ENCODE measurements at places on chromosomes 6 and 20. TPM values are rescaled to one million over a fixed set of nuclear protein-coding genes. Genes with fewer than 3 reads are reported as not detected.
A peak's percentile ranks its signal among the peaks of the same experiment; 100 is the strongest.

DNA sequence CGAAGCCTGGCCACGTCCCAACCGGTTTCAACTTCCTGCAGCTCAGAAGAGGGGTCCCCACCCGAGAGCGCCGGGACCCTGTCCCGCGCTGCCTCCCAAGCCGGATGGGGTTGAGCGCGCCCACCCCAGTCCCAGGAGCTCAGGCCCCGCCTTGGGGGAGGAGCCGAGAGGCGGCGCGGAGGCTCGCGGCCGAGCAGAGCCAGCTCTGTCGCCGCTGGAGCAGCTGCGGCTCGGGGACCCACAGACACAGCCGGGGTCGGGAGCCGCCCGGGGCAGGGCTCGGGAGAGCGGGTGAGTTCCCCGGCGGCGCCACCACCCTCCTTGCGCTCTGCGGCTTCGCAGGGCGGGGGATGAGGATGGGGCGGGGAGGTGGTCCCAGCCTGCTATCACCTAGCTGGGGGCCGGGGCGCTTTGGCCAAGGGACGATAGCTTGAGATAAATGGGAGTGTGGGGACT lies at the start of gene PPP1R16B:
PPP1R16B (plus strand) TSS at position 196 of the 456 bp plus-strand sequence. CDS start 30,229 bp downstream, outside the sequence.
- peaks cover 43% of the 10 kb centered on the region for H3K27me3 ChIP-seq
- H3K36me3 ChIP-seq = no peaks in the 10 kb centered on the region
- H3K4me3 ChIP-seq = peak within 1 kb of the TSS; percentile 54
- no peaks in the 10 kb centered on the region for H3K4me1 ChIP-seq
- H3K27ac ChIP-seq = no peak within 1 kb of the TSS
- no peak for DNase-seq

DNA sequence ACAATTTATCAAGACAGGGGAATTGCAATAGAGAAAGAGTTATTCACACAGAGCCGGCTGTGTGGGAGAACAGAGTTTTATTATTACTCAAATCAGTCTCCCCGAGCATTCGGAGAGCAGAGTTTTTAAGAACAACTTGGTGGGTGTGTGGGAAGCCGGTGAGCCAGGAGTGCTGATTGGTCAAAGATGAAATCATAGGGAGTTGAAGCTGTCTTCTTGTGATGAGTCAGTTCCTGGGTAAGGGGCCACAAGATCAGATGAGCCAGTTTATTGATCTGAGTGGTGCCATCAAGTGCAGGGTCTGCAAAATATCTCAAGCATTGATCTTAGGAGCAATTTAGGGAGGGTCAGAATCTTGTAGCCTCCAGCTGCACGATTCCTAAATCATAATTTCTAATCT lies 50.0 kb upstream of the ECI2 start:
- no peaks in the 10 kb centered on the region for H3K36me3 ChIP-seq

Gene PRKN
- 2.9 TPM for total RNA-seq

DNA sequence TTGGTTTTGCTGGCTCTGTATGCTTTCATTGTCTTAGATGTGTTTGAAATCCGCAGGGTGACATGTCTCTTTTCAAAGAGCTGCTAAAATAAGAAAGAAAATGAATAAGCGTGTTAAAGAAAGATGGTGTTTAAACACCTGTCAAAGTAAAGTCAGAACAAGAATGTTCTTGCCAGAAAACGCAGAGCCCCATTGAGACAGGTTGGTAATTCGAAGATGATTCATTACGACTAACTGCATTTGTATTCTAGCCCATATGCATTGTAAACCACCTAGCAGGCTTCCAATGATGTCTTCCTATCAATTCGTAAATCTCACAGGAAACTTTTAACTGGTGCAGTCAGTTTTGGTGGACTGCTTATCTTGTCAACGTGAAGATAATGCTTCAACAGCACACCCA lies 16.8 kb downstream of the PHACTR2 start:
- H3K4me3 ChIP-seq = no peak overlapping the region
- H3K27ac ChIP-seq = no peak overlapping the region
- no peaks in the 10 kb centered on the region for H3K36me3 ChIP-seq
- DNase-seq = no peak
- no peaks in the 10 kb centered on the region for H3K27me3 ChIP-seq

DNA sequence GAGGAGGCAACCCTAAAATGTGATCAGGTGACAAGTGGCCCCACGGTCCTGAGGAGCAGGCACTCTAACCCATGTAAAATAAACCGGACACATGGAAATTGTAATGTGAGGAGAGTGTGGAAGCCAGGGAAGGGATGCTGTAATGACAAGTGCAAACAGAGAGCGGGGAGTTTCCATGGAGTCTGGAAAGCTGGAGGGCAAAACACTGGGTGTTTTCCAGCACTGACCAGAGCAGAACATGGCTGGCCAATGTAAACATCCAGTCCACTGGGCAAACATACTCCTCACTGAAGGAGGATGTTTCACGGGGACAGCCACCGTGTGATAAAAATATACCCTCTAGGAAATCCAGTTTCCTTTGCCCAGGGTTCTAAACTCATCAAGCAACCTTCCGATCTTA lies 219.0 kb upstream of the JARID2 start:
- DNase-seq = peak; percentile 91
- no peaks in the 10 kb centered on the region for H3K27me3 ChIP-seq
- no peaks in the 10 kb centered on the region for H3K4me1 ChIP-seq
- no peak overlapping the region for H3K4me3 ChIP-seq
- H3K27ac ChIP-seq = no peak overlapping the region

- no peak for DNase-seq
- H3K27me3 ChIP-seq = no peaks in the 10 kb centered on the region
- no peak overlapping the region for H3K27ac ChIP-seq
- no peaks in the 10 kb centered on the region for H3K36me3 ChIP-seq
- H3K4me3 ChIP-seq = no peak overlapping the region
- H3K4me1 ChIP-seq = no peaks in the 10 kb centered on the region
These were observed 21.8 kb upstream of the PKHD1 start for GRCh38 chr6:52109171-52109571.

Gene CDSN
- not detected for total RNA-seq

Gene IP6K3
- total RNA-seq = under 0.01 TPM

Gene RGL2
- total RNA-seq = 35.5 TPM

- no peak overlapping the region for H3K4me3 ChIP-seq
- no peaks in the 10 kb centered on the region for H3K27me3 ChIP-seq
- no peak for DNase-seq
- no peaks in the 10 kb centered on the region for H3K36me3 ChIP-seq
- H3K4me1 ChIP-seq = peaks cover 2% of the 10 kb centered on the region
- no peak overlapping the region for H3K27ac ChIP-seq
These were observed 61.0 kb downstream of the VGLL2 start for GRCh38 chr6:117326396-117326795.

Gene LPA
- total RNA-seq = not detected

GRCh38 chr6:35310265-35310831 lies 12.7 kb downstream of the DEF6 start:
- no peaks in the 10 kb centered on the region for H3K36me3 ChIP-seq
- peak; percentile 32 for DNase-seq
- H3K27me3 ChIP-seq = peaks cover 7% of the 10 kb centered on the region
- no peak overlapping the region for H3K4me3 ChIP-seq
- no peaks in the 10 kb centered on the region for H3K4me1 ChIP-seq

DNA sequence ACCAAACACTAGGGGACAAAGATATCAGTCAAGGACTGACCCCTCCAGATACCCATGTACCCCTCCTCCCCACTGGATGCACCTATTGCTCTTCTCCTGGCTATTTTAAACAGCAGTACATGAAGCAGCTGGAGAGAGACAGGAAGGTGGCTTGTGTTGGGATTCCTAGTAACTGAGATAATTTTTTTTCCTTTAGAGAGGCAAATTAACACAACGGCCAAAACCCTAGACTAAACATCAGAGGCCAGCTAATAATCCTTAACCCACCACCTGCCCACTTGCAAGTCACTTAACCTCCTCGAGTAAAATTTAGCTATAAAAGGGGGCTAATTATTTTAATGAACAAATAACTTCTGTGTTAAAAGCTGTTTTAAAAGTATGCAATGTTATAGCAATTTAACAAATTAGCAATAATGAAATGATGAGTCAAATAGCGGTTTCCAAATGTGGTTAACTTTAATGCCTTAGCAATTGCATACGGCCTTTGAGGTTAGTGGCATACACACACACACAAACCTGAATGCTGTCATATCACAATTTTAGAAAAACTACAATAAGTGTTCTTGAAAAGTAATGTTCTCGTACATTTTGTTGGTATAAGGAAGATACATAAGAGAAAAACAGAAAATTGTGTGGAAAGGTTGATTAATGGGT lies 151.7 kb downstream of the FRK start:
- H3K36me3 ChIP-seq = no peaks in the 10 kb centered on the region
- H3K4me1 ChIP-seq = no peaks in the 10 kb centered on the region
- DNase-seq = no peak
- H3K4me3 ChIP-seq = no peak overlapping the region
- no peak overlapping the region for H3K27ac ChIP-seq

DNA sequence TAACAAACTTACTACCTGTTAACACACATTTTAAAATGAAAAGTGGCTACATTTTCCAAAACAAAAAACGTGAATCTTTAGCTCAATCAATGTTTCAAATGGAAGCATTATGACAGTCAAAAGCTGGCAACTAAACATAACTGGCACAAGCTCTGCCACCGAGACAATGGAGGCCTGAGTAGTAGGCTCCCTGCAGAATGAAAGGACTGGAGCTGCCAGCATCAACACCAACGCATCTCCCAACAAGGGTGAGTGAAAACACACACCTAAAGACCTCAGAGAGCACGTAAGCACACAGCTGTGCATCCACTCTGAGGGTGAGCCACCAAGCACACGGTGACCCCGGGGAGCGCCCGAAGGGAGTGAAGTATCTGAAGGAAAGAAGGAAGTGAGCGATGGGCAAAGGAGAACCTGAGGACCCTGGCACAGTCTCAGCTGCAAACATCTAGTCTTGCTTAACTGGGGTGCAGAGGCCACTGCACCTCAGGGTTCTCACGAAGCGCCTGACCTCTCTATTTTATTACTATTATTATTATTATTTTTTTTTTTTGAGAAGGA lies 1.6 kb upstream of the ADRM1 start:
- no peaks in the 10 kb centered on the region for H3K27me3 ChIP-seq
- no peak overlapping the region for H3K4me3 ChIP-seq
- DNase-seq = no peak
- H3K4me1 ChIP-seq = peaks cover 18% of the 10 kb centered on the region
- peaks cover 20% of the 10 kb centered on the region for H3K36me3 ChIP-seq

DNA sequence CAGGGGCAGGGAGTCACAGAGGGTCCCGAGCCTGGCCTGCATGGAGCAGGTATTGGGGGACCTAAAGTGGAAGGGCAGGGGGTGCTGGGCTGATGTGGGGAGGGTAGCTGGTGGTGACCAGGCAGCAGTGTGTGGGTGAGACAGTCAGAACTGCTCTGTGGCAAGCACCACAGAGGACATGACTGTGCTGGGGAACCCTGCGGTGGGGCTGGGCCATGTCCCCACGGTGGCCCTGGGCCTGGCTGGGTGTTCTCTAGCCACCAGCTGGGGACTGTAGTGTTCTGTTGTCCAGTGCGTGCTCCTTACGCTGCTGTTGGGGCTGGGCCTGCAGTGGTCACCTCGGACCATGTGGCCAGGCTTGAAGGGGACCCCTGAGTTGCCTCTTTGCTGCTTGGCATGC lies 3.6 kb downstream of the SS18L1 start:
- H3K4me1 ChIP-seq = peaks cover 8% of the 10 kb centered on the region
- H3K27ac ChIP-seq = no peak overlapping the region
- H3K36me3 ChIP-seq = peaks cover 3% of the 10 kb centered on the region
- no peak overlapping the region for H3K4me3 ChIP-seq

DNA sequence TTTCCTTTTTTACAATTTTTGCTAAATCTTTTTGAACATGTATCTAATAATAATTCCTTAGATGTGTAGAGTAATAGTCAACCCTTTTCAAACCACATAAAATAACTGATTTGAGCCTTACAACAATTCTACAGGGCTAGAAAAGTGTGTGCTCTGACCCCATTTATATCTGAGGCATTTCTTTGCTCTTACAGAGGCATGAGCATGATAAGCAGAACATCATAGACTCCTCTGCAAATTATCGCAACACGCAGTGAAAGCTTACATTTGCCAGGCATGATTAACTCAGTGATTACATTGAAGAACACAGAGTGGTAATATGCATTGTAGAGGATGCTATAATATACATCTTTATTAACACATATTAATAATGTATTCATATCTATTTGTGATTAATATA lies 120.4 kb downstream of the SIM1 start:
- no peaks in the 10 kb centered on the region for H3K36me3 ChIP-seq
- no peaks in the 10 kb centered on the region for H3K27me3 ChIP-seq
- no peak overlapping the region for H3K4me3 ChIP-seq
- peak overlapping the region; percentile 79 for H3K27ac ChIP-seq
- DNase-seq = no peak
- peaks cover 57% of the 10 kb centered on the region for H3K4me1 ChIP-seq

- H3K27ac ChIP-seq = peak overlapping the region; percentile 96
- peak; percentile 86 for DNase-seq
- peaks cover 30% of the 10 kb centered on the region for H3K4me1 ChIP-seq
- peak overlapping the region; percentile 54 for H3K4me3 ChIP-seq
These were observed 170.8 kb downstream of the SASH1 start for GRCh38 chr6:148513145-148514071.

GRCh38 chr20:12963416-12963815 lies 45.4 kb upstream of the SPTLC3 start:
- no peak overlapping the region for H3K4me3 ChIP-seq
- H3K27me3 ChIP-seq = no peaks in the 10 kb centered on the region
- no peaks in the 10 kb centered on the region for H3K36me3 ChIP-seq

Gene NR2E1
- not detected for total RNA-seq

DNA sequence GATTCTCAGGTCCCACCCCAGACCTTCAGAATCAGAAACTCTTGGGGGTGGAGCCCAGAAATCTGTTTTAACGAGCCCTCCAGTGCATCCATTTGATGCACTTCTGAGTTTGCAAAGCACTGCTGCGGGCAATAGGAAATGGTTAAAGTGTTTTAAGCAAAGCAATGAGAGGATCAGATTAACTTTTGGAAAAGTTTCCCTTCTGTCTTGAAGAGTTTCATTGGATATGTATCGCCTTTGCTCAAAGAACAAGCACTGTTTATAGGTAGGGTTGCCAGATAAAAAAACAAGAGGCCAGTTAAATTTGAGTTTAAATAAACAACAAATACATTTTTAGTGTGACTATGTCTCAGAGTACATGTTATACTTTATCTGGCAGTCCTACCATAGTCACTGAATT lies 226.0 kb downstream of the BMP7 start:
- H3K27ac ChIP-seq = no peak overlapping the region
- H3K27me3 ChIP-seq = no peaks in the 10 kb centered on the region
- no peaks in the 10 kb centered on the region for H3K4me1 ChIP-seq
- H3K4me3 ChIP-seq = no peak overlapping the region
- H3K36me3 ChIP-seq = no peaks in the 10 kb centered on the region

DNA sequence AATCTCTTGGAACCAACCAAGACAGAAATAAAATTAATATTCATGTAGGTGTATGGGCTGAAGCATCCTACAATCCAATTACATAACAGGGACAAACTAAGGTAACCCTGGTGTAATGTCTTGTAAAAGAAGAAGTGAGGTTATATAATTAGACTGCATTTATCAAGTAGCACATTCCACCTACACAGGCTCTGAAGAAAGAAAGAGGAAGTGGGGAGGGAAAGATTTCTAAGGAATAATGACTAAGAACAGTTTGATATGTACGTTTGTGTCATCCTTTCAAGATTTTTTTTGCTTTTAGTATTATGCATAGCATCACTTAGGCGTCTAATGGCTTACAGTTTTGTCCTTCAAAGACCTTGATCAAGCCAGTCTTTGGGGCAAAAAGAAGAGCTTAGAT lies 139.7 kb downstream of the PLCB1 start:
- no peak for DNase-seq
- H3K4me1 ChIP-seq = no peaks in the 10 kb centered on the region
- no peak overlapping the region for H3K27ac ChIP-seq
- no peaks in the 10 kb centered on the region for H3K27me3 ChIP-seq
- H3K36me3 ChIP-seq = no peaks in the 10 kb centered on the region
- no peak overlapping the region for H3K4me3 ChIP-seq
